ENCODE measurements at places on chromosomes 5 and 9. TPM values are rescaled to one million over a fixed set of nuclear protein-coding genes. Genes with fewer than 3 reads are reported as not detected.

The ABLIM3 gene
- total RNA-seq: 44.4 TPM

The BTNL9 gene
- 15.4 TPM for total RNA-seq

The ZDHHC11 gene
- 153 TPM for total RNA-seq

The PRLR gene
- total RNA-seq: 2.7 TPM

The VLDLR gene
- 24.7 TPM for total RNA-seq

The MTMR12 gene
- 40.0 TPM for total RNA-seq

The TRAF1 gene
- total RNA-seq: 12.6 TPM

The UBAP2 gene
- 41.8 TPM for total RNA-seq

The FBXL17 gene
- total RNA-seq: 80.1 TPM

The SLC6A18 gene
- total RNA-seq: not detected

The SLC2A6 gene
- 25.9 TPM for total RNA-seq

The OMD gene
- total RNA-seq: 3.1 TPM

The DNM1 gene
- 735 TPM for total RNA-seq

The ANKRD34B gene
- total RNA-seq: 0.14 TPM

The GPR107 gene
- total RNA-seq: 40.4 TPM

The LCN10 gene
- total RNA-seq: 1.3 TPM

The PAPPA gene
- 0.66 TPM for total RNA-seq

The DENND1A gene
- total RNA-seq: 56.8 TPM

The CXCL14 gene
- 46.4 TPM for total RNA-seq

The UNC13B gene
- 34.6 TPM for total RNA-seq

The MEIKIN gene
- 3.4 TPM for total RNA-seq

The TRIM7 gene
- 3.8 TPM for total RNA-seq

The GALNT10 gene
- 18.6 TPM for total RNA-seq

The GPR150 gene
- total RNA-seq: 5.1 TPM

The IL5 gene
- not detected for total RNA-seq

The PCDHGA3 gene
- total RNA-seq: 7.2 TPM

The ALG2 gene
- total RNA-seq: 17.5 TPM

The PCDHA11 gene
- 5.7 TPM for total RNA-seq

The FGD3 gene
- total RNA-seq: 3.5 TPM

The PKD2L2 gene
- total RNA-seq: 0.63 TPM

The PTPRD gene
- total RNA-seq: 414 TPM

The FREM1 gene
- 7.7 TPM for total RNA-seq

The SHOC1 gene
- not detected for total RNA-seq

The TRPM3 gene
- 53.5 TPM for total RNA-seq

The CCNJL gene
- 6.2 TPM for total RNA-seq

The IRX2 gene
- not detected for total RNA-seq

The PCDHB13 gene
- 12.9 TPM for total RNA-seq

The SLC36A2 gene
- not detected for total RNA-seq

The DPYSL3 gene
- total RNA-seq: 61.1 TPM

The OTULINL gene
- total RNA-seq: 13.3 TPM

The GLRA1 gene
- total RNA-seq: 3.8 TPM

The ZFYVE16 gene
- total RNA-seq: 78.3 TPM

The PPIC gene
- total RNA-seq: 1.8 TPM

The GALT gene
- 61.7 TPM for total RNA-seq

The OGN gene
- 1.1 TPM for total RNA-seq

The FGF10 gene
- 1.3 TPM for total RNA-seq

The GZMA gene
- total RNA-seq: not detected

The PRELID1 gene
- total RNA-seq: 70.1 TPM

The S100Z gene
- 1.1 TPM for total RNA-seq

The HMGCR gene
- total RNA-seq: 51.1 TPM

The SMC5 gene
- total RNA-seq: 18.4 TPM

The NPR2 gene
- 30.9 TPM for total RNA-seq

The KCTD16 gene
- total RNA-seq: 46.9 TPM

The BAAT gene
- total RNA-seq: 0.34 TPM

The CMYA5 gene
- total RNA-seq: 8.9 TPM

The ENTR1 gene
- 50.4 TPM for total RNA-seq

The CD14 gene
- 73.6 TPM for total RNA-seq

The SLC45A2 gene
- 3.3 TPM for total RNA-seq

The DBH gene
- 1.5 TPM for total RNA-seq
